ENCODE measurements at places on chromosomes 1 and 21.

DNA sequence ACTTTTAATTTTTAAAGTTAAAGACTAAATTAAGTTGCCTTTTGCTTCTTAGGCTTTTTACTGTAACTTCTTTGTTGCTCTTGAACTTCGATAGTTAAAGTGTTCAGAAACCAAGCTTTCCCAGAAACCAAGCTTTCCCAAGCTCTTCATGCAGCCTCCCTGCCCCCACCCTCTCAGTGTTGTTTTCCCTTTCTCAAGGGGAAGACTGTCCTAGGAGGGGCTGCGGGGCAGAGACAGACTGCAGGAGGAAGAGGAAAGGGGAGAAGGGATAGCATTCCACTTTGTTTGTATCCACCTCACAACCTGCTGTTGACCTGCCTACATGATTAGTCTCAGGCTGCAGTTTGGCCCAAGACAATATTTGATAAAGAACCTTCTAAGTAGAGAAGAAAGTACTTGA, 39.0 kb upstream of the DIPK1A start:
- DNase-seq: no peak

- no peak for DNase-seq
Measured at GRCh38 chr1:177526201-177526600, 355.4 kb downstream of the BRINP2 start.

DNA sequence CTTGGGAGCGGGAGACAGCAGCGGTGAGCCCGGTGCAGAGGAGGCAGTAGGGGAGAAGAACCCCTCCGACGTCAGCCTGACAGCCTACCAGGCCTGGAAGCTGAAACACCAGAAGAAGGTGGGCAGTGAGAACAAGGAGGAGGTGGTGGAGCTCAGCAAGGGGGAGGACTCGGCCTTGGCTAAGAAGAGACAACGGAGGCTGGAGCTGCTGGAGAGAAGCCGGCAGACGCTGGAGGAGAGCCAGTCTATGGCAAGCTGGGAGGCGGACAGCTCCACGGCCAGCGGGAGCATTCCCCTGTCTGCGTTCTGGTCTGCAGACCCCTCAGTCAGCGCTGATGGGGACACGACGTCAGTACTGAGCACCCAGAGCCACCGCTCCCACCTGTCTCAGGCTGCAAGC, 32.9 kb downstream of the STYXL2 start:
- no peak for DNase-seq

- no peak for DNase-seq
Measured at GRCh38 chr1:169867012-169867675, 26.6 kb downstream of the SCYL3 start.

- DNase-seq: no peak
Measured at GRCh38 chr1:218330043-218330623, 15.0 kb upstream of the TGFB2 start.

DNA sequence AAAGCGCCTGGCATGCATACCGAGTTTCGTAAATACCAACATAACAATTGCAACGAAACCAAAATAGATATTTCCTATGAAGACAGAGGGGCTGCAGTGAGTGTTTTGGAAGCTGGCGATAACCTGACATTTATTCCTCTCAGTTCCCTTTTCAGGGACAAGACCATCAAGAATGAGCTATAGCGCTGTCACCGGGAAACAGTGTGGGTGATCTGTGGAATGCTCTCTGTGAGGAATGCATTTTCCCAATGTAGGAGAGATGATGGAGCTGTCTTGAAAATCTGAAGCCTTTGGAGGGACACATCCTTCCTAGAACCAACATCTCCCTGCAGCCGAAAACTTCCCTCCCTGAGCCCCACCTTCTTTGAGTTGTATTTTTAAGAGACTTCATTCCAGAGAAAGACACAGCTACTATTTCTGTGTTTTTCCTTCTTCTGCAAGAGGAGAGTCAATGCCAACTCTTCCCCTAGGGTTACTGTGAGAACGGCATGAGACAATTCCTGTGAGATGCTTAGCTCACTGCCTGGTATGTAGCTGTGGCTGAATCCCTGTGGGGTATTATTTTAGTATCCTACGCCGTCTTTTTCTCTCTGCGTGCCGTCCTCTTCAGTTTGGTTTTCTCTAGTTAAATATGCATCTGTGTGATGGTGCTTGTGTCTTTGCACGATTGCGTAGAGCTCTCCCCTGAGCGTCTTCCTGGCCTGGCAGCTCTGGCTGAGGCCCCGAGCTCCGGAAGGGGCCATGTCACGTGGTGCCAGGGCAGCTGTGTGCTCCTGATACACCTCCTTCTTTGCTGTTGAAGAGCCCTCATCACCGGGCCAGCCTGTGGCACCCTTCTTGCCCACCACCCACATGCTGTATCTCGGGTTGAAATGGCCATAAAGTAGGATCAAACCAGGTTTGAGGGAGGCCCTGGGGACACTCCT, 45.2 kb downstream of the AJAP1 start:
- DNase-seq: no peak

- DNase-seq: no peak
Measured at GRCh38 chr1:234751678-234752077, 141.7 kb upstream of the IRF2BP2 start.

DNA sequence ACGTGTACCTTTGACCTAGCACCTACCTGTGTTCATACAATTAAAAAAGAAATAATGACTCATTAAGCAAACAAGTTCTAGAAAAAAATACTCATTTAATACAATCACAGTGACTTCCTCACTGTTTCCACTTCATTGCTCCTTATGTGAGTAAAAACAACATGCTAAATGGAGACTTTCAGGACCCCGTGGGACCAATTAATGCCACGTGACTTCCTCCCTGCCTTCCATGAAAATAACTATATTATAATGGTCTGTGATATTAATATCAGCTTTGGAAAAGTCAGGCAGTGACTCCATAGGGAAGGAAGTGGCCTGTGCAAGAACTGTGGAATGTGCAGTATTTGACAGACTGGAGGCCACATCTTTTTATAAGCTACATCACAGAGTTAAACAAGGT, 337.8 kb downstream of the HLX start:
- no peak for DNase-seq

DNA sequence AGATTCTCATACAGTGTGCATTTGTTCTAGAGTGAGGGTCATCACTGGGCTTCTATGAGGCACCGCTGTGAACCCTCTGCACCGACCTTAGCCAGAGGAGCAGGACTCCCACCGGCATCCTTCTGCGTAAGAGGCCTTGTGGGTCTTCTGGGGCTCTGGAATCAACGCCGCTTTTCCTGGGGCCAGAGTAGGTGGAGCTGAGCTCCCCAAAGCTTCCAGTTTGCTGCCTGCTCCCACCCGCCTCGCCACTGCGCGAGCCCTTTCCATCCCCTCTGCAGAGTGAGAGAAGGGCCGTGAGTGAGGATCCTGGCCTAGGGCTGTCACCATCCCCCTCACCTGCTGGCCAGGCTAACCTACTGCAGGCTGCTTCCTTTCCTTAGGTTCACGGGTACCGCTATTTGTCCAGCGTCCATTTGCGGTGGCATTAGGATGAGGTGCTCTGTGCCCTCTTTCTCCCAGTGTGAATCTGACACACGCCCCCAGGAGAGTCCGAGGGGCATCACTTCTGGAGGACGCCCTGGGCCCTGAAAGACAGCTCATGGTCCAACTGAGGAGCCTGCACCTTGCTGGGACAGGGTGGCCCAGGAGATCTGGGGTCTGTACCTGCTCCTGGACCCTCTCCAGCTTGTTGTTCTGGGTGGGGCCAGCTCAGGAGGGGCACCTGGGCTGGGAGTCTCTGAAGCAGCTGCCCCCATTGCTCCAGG, 36.2 kb downstream of the UMODL1 start:
- no peak for DNase-seq

DNA sequence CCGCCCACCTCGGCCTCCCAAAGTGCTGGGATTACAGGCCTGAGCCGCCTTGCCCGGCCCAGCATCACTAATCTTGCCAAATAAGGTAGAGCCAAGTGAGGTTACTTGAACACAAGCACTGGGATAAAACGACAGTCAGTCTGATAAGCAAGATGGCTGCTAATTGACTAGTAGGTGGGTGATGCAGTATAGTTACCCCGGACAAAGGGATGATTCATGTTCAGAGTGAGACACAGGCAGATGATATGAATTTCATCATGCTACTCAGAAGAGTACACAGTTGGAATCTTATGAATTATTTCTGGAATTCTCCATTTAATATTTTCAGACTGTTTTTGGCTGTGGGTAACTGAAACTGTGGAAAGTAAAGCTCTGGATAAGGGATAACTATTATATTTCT, 178.4 kb downstream of the USP25 start:
- DNase-seq: peak; percentile 22

GRCh38 chr21:44626262-44626661, 631 bp upstream of the KRTAP10-9 start:
- no peak for DNase-seq

DNA sequence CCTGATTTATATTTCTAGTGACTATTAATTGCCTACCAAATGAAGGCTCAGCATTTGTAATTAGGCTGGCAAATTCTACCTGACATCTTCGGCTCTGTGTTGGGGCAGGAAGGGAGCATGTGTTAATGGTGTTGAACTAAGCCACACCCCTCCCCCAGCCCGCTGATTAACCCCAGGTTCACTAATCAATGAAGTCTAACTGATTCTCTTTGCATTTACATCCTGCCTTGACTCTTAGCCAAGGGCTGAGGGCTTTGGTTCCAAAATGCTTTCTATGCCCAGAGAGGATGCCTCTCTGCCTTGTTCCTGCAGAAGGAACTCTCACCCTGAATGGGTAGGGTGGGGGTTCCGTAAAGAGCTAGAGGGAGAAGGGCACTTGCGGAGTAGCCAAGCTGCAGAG, 393.1 kb downstream of the CAMTA1 start:
- no peak for DNase-seq

DNA sequence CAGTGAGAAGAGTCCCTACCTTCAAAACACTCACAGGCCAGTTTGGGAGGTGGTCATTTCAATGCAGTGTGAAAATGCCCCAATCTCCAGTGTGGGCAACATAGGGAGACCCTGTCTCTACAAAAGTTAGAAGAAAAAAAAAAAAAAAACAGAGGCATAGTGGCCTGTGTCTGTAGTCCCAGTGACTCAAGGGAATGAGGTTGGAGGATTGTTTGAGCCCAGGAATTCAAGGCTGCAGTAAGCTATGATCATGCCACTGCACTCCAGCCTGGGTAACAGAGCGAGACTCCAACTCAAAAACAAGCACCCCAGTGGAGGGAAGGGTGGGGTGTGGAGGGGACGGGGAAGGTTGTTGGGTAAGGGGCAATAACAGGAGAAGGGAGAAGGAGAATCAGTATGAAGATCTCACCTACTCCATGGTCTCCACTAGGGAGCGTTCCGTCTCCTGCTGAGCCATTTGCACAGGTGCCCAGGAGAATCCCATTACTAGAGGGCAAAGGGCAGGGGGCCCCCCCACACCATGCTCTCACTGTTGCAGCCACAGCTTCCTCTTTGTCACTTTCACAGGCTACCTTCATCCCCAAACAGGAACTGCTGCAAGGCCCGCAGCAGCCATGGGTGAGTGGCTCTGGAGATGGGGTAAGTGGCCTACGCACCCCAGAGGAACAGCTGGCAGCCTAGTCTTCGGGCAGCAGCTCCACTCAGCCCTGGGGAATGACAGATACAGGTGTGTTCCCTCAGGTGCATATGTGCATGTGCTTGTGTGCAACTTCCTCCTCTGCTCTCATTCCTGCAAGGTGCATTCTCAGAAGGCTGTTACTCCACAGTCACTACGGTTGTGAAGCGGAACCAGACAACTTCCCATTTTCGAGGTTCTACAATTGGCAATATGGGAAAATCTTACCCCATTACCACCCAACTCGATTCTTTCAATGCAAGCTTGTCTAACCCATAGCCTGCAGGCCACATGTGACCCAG, 87.9 kb upstream of the LYST start:
- no peak for DNase-seq

DNA sequence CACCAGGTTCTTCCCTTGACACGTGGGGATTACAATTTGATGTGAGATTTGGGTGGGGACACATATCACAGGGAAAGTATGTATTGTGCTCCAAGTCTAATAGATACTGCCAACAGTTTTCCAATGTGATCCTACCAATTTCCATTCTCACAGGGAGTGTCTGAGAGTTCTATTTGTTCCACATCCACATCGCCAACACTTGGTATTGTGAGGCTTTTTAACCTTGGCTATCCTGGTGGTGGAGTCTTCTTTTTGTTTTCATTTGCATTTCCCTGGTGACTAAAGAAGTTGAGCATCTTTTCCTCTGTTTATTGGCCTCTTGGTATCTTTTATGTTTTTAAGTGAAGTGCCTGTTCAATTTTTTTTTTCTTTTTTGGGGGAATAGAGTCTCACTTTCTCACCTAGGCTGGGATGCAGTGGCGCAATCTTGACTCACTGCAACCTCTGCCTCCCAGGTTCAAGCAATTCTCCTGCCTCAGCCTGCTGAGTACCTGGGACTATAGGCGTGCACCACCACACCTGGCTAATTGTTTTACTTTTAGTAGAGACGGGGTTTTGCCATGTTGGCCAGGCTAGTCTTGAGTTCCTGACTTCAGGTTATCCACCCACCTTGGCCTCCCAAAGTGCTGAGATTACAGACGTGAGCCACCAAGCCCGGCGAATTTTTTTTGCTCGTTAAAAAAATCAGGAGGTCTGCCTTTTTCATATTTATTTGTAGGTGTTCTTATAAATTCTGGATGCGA, 15.9 kb upstream of the PADI1 start:
- no peak for DNase-seq

- DNase-seq: no peak
Measured at GRCh38 chr1:90434460-90434859, 282.6 kb downstream of the BARHL2 start.

- no peak for DNase-seq
Measured at GRCh38 chr1:186275822-186276221, 99.2 kb downstream of the TPR start.

GRCh38 chr1:37009521-37009920, 24.8 kb downstream of the GRIK3 start:
- no peak for DNase-seq

DNA sequence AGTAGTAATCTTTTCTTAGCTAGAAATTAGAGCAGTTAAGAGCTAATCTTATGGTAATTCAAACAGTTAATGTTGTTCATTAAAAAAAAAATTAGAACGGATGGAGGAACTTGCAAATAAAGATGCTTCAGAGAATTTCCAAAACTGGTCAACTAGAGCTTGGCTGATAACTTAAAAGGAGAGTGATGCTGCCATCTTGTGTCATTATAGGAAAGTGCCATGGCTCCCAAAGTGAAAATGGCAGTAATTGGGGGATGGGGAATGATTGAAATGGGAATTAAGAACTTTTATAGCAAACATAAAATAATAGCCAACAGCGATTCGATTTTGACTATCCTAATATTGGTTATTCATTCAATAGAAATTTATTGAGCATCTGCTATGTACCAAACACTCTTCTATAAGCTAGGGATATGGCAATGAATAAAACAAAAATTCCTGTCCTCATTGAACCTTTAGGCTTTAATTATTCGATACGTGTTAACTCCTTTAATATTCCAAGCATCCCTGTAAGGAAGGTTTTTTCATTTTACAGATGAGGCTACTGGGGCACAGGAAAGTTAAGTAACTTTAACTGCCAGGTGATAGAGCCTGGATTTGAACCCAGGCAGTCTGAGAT, 5.7 kb upstream of the PLPP3 start:
- no peak for DNase-seq
